ENCODE measurements at places on chromosomes 3 and 15. TPM values are rescaled to one million over a fixed set of nuclear protein-coding genes. Genes with fewer than 3 reads are reported as not detected.

Gene RAB6B
- 51.6 TPM for total RNA-seq

Gene ACOX2
- 41.4 TPM for total RNA-seq

Gene FAM107A
- 78.0 TPM for total RNA-seq

DNA sequence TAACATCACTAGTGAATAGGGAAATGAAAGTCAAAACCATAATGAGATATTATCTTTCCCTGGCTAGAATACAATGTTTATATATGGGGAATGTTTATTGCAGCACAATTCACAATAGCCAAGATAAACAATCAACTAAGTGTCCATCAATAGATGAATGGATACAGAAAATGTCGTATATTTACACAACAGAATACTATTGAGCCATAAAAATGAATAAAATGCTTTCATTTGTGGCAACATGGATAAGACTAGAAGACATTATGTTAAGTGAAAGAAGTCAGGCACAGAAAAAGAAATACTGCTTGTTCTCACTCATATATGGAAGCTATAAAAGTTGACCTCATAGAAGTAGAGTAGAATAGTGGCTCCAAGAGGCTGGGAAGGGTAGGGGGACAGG, 65.2 kb downstream of the SLC9C1 start:
- DNase-seq, result no peak

GRCh38 chr15:98433856-98434255, 214.5 kb upstream of the IGF1R start:
- DNase-seq, result no peak

- no peak for DNase-seq
Observed at GRCh38 chr3:171511450-171511849, 51.2 kb upstream of the TNIK start.

DNA sequence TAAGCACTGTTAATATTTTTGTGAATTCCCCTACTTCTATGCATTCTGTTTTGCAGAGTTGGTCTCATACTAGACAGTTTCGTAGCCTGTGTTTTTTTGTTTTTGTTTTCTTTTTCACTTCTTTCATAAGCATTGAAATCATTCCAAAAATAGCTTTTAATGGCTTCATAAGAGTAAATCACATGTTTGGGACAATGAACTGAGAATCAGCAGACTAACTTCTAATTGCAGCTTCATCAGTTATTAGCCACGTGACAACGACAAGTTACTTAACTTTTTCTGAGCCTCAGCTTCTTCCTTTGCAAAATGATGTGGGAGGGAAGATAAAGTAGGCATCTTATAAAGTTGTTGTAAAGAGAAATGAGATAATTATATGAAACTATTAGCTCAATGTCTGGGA, 124.8 kb downstream of the LIPC start:
- no peak for DNase-seq

DNA sequence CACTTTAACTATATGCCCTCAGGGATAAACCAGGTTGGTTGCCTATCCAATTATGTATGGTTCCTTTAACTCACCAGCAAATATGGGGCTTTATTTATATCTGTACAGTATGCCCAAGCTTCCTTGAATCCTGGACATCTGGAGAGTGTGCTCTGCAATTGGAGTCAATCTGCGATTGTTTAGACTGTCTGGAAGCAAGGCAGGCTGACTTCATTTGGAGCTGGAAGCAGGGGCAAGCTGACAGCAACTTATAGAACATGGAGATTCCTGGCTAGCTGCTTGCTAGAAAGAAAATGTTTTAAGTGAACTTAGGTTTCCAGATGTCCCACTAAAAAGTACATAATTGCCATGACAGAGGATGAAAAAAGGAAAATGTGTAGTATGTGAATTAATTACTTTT, 63.7 kb upstream of the TPRG1 start:
- DNase-seq, result no peak

DNA sequence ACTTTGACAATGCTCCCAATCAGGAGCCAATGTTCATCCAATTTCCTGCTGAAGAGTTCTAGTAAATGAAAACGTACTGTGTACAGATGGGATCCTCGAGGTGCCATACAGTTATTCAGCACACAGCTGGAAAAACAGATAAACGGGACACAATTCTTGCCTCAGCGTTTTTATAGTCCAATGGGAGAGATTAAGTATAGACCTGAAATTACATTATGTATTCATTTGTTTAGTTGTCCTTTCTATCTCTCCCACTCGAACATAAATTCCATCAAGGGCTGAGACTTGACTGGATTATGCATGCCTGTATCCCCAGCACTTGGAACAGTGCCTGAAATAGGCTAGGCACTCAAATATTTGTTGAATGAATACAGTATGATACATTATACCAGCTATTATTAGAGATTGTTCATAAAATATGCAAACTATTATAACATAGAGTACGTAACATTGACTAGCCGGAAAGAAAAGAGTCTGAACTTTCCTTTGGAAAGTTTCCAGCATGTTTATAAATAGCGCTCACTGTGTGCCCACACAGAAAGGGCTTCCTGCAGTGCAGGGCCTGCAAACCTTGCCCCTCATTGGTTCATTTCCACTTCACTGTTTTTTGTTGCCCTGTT, 27.4 kb upstream of the SNTN start:
- no peak for DNase-seq

Measured in left ventricle myocardium superior (tissue), 1 donor.